ENCODE measurements at places on chromosomes 5 and 9. TPM values are rescaled to one million over a fixed set of nuclear protein-coding genes. Genes with fewer than 3 reads are reported as not detected.

Gene NELFB
- total RNA-seq: 47.7 TPM

Gene TMEM232
- total RNA-seq: 0.86 TPM

Gene RFESD
- 2.7 TPM for total RNA-seq

Gene SLC4A9
- total RNA-seq: not detected

Gene PCDHB10
- under 0.01 TPM for total RNA-seq

Gene FAM153A
- 0.12 TPM for total RNA-seq

Gene AGGF1
- 14.8 TPM for total RNA-seq

Gene TEK
- total RNA-seq: not detected

Gene SMIM3
- total RNA-seq: 9.5 TPM

Gene CCDC192
- not detected for total RNA-seq

Gene MLANA
- total RNA-seq: not detected

Gene CYLC2
- total RNA-seq: not detected

Gene RMRP
- total RNA-seq: 10,636 TPM

Gene JMY
- total RNA-seq: 2.8 TPM

Gene KCNV2
- not detected for total RNA-seq

Gene SAXO1
- not detected for total RNA-seq

Gene ADCY2
- not detected for total RNA-seq

- DNase-seq: no peak
These were observed 9.0 kb upstream of the CATSPER3 start for GRCh38 chr5:134958755-134959154.

DNA sequence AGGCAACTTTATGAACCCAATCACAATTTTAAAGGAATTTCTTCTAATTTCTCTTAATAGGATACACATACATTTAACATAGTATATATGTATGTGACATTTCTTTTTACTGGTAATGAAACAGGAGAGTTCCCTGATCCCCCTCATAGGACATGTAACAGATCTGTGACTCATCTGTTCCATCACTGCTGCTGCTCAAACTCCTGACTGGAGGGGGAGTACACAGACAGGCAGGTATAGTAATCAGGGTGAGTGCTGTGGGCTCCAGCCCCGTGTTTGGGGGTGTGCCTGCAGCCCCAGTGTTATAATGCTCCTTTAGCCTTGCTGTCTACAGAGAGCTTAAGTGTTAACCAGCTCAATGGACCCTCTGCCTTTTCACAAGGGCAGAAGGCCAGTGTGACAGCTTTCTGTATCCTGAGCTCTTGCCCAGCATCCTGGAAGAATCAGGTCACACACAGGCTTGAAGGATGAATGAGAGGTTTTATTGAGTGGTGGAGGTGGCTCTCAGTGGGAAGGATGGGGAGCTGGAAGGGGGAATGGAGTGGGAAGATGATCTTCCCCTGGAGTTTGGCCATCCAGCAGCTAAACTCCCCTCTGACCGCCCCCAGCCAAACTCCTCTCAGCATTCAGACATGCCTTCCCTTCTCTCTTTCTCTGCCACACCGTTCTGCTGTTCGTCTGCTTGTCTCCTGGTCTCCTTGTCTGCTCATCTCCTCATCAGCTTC is 161.3 kb downstream of the ZNF608 start:
- DNase-seq: no peak

DNA sequence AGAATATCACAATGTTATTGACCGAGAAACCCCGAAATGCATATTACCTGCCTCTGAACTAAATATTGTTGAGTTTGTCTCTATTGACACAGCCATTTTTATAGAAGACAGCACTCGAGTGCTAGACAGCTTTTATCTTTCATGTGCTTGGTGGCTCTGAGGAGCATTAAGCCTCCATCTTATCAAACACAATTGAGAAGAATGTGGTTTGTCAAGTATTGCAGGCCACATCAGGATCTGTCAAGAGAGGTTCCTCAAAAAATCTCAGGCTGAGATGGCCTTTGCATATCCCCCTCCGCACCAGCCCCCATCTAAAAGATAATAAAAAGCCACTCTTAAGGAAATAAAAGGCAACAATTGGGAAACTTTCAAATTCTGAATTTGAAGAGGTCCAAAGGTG is 284.8 kb downstream of the DENND1A start:
- no peak for DNase-seq

DNA sequence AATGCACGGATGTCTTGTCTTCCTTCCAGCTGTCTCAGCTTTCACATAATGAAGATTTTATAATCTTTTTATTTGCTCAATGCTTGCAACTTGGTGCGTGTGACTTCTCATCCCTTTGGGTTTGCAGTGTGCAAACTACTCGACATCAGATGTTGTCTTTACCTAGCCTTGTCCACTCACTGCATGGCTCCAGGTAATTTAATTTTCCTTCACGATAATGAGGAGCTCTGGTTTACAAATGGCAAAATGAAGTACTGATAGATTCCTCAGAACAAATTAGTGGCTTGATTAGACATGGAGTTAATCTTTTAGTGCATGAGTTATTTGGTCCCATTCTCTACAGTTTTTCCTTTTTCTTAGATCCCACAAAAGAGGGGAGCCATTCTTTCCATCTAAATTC is 603.0 kb downstream of the CCDC171 start:
- DNase-seq: no peak

DNA sequence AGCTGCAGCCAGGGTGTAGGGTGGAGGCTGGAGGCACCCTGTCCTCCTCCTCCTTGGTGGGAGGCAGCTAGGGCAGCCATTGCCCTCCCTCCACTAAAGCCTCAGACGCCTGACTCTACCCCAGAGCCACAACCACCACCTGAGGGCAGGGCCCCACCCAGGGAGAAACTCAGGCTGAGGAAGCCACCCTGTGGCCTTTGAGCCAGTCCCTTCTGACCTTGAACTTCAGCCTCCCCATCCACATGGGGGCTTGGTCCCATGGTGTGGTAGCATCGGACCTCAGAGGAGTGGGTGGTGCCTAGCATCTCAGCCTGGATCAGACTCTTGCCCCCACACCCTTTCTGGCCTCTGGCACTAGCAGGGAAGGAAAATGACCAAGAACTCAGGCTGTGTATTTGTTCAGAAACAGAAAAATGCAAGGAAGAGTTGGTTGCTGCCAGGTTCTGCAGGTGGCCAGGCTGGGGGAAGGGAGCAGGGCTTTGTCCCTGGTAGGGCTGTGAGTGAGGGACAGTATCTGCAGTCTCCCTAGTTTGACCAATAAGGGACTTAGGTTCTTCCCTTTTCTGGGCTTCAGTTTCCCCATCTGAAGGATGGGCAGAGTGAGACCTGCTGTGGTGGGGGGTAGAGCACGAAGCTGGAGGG is 3.2 kb downstream of the DAB2IP start:
- no peak for DNase-seq

DNA sequence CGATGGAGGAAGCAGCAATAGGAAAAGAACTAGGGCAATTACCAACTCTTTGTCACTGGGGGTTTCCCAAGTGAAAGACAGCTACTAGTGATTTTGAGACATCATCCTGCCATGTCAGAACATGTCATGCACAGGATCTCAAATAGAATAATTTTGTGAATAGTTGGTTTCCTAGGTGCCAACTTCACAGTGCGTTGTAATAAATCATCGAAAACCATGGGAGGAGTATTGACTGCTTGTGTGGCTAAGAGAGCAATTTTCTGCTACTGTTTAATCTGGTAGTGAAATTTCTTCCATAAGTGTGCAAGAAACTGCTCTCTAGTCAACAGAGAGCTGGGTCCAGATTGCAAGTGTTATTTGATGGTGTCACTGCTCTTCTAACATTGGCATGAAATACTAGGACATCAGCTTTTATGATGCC is 168.6 kb downstream of the NNT start:
- no peak for DNase-seq

GRCh38 chr9:121354141-121354540 is 15.9 kb downstream of the STOM start:
- no peak for DNase-seq

- DNase-seq: no peak
These were observed 15.9 kb downstream of the RFX3 start for GRCh38 chr9:3509926-3510325.

DNA sequence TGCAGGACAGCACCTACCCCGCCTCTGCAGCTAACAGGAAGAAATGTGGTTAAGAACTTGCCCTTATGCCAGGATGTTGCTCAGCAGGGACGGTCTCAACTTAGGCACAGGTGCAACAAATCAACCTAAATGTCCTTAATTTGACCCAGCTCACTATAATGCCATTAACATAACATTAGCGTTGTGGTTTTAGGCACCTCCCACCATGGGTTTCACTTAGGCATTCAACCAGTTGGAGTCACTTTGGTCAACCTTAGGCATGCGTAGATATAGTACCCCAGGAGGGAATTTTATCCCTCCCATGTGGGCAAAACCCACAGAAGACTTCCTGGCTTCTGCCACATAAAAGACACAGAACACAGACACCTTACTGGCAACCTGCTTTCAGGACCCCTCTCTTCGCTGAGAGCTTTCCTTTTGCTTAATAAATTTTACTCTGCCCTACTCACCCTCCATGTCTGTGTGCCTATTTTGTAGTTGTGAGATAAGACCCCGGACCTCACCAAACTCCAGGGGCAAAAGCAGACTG is 8.7 kb upstream of the ERAP1 start:
- no peak for DNase-seq

DNA sequence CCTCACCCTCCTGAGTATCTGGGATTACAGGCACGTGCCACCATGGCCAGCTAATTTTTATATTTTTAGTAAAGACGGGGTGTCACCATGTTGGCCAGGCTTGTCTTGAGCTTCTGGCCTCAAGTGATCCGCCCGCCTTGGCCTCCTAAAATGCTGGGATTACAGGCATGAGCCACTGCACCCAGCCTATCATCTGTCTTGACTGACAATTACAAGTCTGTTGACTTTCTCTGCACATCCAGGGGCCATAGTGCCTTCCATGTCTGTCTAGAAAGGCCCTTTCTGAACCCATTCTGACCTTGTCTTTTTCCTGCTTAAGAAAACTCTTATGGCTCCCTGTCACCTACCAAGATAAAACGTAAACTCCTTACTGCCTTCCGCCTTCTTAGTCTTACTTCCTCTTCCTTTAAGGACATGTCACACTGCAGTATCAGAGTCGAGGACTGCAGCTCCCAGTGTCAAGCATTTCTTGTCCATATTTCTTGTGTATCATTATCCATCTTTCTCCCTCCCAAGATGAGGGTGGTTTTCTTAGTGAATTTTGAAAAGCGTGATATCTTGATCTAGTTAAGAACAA is 49.9 kb upstream of the SHB start:
- DNase-seq: no peak

DNA sequence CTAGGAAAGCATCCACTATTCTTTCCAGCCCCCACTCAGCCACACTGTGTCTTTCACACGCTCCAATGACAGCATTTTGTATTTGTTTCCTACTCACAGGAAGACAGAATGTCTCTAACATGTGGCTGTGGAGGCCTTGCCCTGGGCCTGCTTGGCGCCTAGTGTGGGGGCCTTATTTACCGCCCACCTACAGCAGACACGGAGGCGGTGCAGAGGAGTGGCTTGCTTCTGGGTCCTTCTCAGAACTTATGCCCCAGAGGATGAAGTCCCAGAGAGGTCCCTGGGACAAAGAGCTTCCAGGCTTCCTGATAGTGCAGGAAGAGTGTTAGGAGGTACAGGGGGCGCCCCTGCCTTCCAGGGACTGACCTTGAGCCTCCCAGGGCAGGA is 8.5 kb upstream of the MRNIP start:
- no peak for DNase-seq

DNA sequence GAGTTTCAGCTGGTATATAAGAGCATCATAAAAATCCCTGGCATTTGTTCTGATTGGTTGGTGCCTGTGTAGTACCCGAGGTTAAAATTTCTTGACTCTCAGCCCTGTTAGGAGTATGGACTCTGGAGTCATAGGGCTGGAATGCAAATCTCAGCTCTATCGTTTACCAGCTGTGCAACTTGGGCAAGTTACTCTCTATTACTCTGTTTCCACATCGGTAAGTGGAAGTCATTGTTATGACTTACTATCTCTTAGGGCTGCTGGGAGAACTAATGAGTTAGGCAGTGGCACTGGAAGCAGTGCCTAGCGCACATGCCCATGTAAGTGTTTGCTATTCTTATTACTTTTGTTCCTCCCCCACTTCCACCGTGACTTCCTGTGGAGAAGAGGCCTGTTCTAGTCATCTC is 141.6 kb downstream of the BOD1 start:
- DNase-seq: no peak

Data from epithelial cell of proximal tubule (primary cell).